ENCODE measurements at places on chromosomes 7 and 10. TPM values are rescaled to one million over a fixed set of nuclear protein-coding genes. Genes with fewer than 3 reads are reported as not detected.

DNA sequence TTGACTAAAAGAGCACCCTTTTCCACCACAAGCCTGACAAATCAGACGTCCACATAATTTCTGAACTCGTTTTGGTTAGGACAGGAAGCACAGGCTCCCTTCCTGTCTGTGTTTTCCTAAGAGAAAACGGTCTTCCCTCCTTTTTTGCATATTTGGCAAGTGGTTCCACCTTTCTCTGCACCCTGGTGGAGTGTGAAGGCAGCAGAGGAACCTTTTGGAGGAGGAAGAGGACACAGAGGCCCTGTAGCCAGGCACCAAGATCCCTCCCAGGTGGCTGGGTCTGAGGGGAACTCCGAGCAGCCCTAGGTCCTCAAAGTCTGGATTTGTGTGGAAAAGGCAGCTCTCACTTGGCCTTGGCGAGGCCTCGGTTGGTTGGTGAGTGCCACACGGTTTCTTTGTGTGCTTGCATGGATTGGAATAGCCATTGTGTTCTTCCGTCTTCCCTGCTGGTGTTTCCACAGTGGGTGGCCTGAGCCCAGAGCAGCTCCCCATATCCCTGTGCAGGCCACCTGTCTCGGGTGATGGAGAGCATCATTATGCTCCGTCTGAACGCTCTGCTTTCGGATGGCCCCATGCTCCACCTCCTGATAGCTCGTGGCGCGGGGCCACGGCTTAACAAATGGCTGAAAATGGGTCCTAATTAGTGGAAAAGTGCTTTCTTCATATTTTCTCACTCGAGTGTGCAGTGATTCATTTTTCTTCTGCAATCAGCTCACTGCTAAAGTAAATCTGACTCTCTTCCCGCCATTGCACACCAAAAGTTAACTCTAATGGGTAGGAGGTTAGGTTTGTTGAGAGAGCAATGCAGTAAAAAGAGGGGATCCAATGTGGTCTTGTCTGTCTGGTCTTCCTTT lies 4.2 kb downstream of the IKZF1 start:
- DNase-seq, result no peak

DNA sequence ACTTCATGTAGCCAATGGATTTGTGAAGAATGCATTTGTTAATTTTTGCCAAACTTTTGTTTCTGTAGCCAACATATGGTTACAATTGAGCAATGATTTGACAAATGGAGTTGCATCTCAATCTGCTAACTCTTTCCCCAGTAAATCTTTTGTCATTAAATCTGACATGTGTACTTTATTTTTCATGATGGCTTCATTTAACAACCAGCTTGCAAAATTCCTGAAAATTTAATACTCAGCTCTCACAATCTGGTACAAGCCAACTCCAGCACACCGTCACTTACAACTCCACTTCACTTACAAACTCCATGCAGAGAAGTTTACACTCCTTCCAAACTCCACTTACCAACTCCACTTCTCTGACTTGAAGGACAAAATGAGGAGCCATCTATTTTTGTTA lies 26.5 kb upstream of the HIBADH start:
- no peak for DNase-seq

- DNase-seq, result no peak
Observed at GRCh38 chr7:5667391-5667790, 114.1 kb downstream of the RNF216 start.

GRCh38 chr7:156895024-156895780 lies 2.2 kb upstream of the LMBR1 start:
- DNase-seq, result no peak

Gene IDI2
- total RNA-seq, result not detected
